ENCODE measurements at places on chromosomes 13 and 19. TPM values are rescaled to one million over a fixed set of nuclear protein-coding genes. Genes with fewer than 3 reads are reported as not detected.

DNA sequence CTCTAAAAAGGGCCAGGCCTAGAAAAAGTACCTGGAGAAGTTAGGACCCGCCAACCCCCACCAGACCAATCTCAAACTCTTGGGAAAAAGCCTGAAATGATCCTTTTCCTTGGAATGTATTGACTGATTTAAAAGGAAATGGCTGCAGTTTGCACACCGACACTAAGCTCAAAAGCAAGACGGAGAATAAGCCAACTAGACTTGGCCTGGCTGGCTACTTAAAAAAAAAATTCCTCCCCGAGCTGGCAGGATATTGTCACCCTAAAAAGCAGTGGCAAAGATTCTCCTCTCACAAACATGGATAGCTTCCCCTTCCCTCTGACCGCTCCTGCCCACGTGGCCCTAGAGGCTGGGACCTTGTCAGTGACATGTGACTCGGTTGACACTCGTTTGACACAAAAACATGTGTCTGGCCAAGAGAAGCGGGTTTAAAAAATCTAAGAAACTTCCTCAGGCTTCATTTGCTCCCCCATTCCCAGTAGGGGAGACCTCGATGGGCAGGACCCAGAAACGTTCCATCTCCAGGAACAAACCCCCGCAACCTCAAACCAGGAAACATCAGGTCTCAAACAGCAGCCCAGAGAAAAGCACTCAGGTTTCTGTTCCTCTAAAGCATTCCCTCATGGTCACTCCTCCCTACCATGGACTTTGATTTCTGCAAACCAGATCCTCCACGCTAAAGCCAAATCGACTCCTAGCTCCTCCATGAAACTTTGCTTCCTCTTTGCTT, 1.3 kb downstream of the RFX1 start:
- no peak for DNase-seq

DNA sequence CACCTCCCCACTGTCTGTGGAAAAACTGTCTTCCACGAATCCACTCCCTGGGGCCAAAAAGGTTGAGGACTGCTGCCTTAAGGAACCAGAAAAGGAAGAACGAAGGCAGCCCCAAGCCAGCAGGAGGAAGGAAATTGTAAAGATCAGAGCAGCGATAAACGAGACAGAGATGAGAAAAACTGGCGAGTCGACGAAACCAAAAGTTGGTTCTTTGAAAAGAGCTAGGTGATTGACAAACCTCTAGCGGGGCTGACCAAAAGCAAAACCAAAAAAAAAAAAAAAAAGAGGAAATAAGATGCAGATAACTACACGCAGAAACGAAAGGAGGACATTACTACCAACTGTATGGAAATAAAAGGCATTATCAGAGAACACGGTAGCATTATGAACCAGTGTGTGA, 76.9 kb downstream of the GADD45B start:
- DNase-seq: no peak

DNA sequence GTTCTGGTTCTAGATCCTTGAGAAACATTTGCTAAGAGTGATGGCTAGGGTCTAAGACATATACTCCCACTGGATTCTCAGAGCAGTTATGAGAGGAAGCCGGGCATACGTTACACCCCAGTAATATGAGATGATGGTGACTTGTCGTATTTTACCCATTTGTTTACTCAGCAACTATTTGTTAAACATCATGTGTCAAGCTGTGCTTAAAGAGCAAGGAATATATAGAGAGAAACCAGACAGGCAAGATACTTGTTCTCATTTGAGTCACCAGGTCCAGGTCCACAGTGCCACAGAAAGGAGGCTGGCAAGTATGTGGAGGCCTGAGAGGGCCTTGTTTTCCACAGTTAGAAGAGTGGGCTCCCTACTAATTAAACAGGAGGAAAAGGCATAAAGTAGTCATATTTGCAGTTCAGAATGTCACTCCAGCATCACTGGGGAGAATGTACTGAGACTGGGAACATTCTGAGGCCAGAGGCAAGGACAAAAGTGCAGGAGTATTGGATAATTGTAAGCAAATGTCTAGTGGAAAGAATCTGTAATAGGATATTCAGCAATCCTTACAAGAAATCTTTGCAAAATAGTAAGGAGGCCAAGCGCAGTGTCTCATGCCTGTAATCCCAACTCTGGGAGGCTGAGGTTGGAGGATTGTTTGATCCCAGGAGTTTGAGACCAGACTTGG, 142.2 kb downstream of the IRS2 start:
- no peak for DNase-seq

DNA sequence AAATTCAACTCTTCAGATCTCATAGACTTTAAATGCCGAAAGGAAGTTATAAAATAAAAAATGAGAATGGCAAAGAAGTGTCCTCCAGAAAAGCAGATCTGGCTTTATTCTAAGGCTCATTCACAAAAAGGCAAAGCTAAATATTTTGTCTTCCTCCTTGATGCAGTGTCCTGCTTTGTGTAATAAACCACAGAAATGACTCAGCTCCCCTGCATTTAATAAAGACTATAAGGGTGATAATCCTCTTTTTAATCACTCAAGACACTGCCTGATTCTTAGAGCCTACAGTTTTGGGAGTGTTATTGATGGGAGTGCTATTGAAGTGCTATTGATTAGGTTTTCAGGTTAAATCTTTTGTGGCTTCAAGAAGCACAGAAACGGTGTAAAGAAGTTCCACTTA, 482.0 kb downstream of the PCDH20 start:
- DNase-seq: no peak

Gene ZNF730
- 8.5 TPM for total RNA-seq

Gene TMEM38A
- 5.7 TPM for total RNA-seq

DNA sequence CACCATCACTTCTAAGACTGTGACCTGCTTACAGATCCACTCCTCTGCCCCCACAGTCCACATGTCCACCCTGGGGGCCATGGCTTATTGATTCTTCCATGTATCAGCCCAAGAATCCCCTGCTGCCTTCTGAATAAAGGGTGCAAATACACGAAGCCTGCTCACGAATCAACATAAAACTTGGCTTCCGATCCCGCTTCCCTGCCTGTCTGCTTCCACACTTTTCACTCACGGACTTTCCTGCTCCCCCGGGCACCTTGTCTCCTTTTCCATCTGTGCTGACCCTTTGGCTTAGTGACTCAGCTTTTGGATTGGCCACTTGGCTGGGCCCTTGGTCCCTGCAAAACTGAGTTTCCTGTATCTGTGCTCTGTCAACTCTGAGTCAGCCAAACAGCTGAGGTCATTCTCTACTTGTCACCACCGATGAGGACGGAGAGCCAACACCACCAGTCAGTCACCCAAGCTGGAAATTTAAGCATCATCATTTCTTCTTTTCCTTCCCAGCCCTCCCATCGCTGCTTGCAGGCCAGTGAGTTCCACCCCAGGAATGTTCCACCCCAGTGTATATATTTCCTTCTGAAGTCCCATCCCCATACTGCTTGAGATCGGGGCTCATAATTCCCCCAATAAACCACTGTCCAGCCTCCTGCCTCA, 11.4 kb upstream of the USP12 start:
- DNase-seq: no peak

DNA sequence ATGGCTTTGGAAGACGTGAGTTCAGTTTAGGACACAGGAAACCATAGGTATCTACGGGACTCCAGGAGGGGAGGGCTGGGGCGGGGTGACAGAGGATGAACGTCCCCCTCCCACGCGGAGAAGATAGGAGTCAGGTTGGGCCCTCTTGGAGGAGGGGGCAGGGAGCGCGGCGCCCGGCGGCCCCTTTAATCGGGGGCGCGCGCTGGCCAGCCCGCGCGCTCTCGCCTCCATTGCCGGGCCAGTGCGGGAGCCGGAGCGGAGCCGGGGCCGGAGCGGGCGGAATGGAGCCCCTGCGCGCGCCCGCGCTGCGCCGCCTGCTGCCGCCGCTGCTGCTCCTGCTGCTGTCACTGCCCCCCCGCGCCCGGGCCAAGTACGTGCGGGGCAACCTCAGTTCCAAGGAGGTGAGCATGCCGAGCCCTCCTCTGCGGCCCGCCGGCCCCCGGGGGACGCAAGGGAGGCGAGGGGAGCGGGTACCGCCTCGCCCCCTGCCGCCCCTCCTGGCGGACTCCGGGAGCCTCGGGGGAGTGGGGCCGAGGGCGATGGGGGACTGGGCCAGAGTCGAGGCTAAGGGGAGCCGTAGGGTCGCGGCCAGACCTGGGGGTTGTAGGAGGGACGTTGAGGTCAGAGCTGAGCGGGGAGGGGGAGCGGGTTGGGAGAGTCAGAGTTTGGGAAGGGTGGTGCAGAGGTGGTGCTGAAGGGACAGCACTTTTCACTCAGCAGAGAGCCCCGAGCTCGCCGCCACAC, at the start of gene TMEM145:
TMEM145 (plus strand) TSS at position 214 of the 744 bp plus-strand sequence; CDS start at position 282, 68 bp downstream.
- DNase-seq: no peak

GRCh38 chr13:114286808-114287207, 5.4 kb downstream of the UPF3A start:
- no peak for DNase-seq

DNA sequence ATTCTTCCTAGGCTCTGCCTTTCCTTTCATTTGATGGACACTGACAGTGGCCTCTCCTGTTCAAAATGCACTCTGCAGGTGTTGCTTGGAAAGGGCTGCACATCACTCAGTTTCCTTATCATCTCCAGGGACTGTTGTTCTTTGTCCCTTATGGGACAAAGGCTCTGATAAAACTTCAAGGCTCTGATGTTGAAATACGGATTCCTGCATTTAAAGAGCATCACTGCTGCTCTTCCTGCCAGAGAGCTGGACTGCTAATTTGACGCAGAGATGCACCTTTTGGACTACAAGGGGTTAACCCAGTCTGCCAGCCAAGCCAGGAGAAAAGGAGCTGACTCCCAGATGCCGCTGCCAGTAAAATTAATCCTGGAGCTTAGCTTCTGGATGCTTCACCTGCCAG, 952.1 kb downstream of the DIAPH3 start:
- no peak for DNase-seq

- DNase-seq: no peak
Measured at GRCh38 chr13:96065849-96066248, 12.6 kb upstream of the UGGT2 start.

- no peak for DNase-seq
Measured at GRCh38 chr13:29730253-29730652, 120.2 kb downstream of the UBL3 start.

- DNase-seq: no peak
Measured at GRCh38 chr19:21611659-21612402, 106.4 kb downstream of the ZNF429 start.

DNA sequence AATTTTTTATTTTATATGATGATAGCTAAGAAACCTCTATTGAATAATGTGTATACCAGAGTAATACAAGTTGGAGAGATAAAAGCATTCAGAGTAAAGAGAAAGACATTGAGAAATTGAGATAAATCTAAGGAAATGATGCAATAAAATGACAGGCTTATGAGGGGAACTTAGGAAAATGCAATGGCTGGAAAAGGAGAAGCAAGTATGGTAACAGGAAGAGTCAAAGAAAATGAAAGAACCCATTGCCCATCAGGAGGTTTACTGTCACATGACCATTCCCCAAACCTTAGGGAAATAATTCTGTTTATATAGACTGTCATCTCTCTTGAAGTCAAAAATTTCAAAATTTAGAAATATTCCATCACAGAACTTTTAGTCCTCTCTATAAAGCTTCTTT, 808.0 kb upstream of the PRR20A start:
- no peak for DNase-seq

DNA sequence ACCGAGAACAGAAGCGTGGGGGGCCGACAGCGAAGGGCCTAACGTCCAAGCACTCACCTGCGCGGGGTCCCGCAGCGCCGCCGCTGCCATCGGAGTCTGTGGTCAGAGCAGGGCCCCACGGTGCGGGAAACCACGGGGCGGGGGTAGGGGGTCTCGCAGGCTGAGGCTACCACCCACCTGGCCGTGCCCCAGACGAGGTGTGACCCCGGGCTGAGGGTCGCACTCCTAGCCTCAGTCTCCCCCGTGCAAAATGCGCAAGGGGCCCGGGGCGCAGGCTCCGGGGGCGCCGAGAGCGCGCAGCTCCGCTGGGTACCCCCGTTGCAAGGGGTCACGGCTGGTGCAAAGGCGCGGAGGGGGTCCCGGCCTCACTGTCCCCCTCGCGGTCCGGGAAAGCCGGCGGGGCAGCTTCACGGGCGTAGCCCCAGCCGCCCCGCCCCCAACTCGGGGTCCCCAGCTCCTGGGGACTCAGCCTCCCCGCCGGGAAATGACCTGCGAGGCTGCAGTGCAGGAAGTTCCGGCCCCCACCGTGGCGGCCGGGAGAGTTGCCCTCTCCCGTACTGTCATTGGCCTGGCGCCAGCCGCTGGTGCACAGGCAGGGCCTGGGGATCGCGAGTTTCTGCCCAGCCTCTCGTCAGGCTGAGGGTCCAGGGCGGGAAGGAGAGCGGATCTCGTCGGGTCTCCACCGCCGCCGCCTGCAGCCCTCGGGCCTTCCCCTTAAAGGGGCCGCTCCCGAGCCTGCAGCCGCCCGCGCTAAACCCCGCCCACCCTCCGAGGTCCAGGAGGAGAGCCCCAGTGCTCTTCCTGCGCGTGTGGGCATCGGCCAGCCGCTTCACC, at the start of gene ZNF792:
ZNF792 (minus strand) TSS at position 657 of the 834 bp plus-strand sequence; CDS start at position 90, 567 bp downstream.
- peak; percentile 49 for DNase-seq

- no peak for DNase-seq
Measured at GRCh38 chr13:113220141-113220598, 10.8 kb downstream of the CUL4A start.

- no peak for DNase-seq
Measured at GRCh38 chr13:64274481-64275217, 2859.0 kb upstream of the PCDH20 start.

Gene GRIN3B
- total RNA-seq: 0.29 TPM

Gene FCAR
- total RNA-seq: not detected

GRCh38 chr13:45055902-45056648, 64.2 kb upstream of the GTF2F2 start:
- DNase-seq: no peak

- DNase-seq: no peak
Measured at GRCh38 chr19:34274827-34275625, 20.7 kb downstream of the GARRE1 start.

Gene NKPD1
- total RNA-seq: 0.54 TPM

DNA sequence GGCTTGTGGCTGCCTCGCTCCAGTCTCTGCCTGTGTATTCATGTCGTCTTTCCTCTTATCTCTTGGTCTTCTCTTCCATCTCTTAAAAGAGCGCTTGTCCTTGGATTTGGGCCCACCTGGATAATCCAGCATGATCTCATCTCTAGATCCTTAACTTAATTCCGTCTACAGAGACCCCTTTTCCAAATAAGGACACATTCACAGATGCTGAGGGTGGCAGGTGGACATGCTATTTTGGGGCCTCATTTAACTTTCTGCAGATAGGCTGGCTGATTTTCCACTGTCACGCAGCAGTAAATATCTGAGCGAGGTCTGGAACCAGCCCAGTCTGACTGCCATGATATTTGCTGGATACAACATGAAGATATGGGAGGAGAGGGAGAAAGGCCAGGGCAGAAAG, 41.5 kb upstream of the TSHZ3 start:
- no peak for DNase-seq

GRCh38 chr19:47110521-47111005, 3.0 kb downstream of the ZC3H4 start:
- no peak for DNase-seq

DNA sequence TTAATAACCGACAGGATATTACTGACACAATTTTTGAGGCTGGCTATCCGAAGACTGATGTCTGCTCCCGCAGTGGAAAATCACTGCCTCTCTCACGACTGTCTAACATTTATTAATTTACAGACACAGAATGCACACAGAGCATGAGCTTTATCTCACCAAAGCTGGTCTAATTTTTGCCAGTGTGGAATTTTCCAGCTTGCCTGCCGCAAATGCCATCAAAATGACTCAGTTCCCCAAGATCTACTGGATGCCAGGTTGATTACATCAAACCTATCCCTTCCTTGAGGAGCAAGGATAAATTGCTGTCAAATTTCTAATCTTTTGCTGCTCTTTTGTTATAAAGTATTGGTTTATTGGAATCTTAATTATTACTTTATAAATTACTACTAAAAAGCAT, 1775.1 kb upstream of the PCDH20 start:
- no peak for DNase-seq
